NCI-H1092 (cell line): ENCODE measurements at places on chromosomes 12 and 14.

DNA sequence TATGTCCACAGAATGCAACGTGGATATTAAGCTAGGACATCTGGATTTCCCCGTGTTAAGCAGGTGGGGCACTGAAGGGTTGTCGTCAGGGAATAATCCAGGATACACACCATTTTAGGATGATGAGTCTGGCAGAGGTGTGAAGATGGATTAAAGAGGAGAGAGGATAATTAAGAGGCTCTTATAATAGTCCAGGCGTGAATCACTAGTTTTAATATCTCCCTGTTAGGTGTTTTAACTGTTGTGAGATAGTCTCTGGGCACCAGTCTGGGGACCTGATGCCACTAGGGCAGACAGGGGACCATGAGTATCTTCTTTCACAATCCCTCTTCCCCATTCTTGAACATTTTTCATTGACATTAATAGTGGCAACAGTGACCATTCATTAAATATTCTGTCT, 216.7 kb downstream of the TBX5 start:
- no peak for DNase-seq

DNA sequence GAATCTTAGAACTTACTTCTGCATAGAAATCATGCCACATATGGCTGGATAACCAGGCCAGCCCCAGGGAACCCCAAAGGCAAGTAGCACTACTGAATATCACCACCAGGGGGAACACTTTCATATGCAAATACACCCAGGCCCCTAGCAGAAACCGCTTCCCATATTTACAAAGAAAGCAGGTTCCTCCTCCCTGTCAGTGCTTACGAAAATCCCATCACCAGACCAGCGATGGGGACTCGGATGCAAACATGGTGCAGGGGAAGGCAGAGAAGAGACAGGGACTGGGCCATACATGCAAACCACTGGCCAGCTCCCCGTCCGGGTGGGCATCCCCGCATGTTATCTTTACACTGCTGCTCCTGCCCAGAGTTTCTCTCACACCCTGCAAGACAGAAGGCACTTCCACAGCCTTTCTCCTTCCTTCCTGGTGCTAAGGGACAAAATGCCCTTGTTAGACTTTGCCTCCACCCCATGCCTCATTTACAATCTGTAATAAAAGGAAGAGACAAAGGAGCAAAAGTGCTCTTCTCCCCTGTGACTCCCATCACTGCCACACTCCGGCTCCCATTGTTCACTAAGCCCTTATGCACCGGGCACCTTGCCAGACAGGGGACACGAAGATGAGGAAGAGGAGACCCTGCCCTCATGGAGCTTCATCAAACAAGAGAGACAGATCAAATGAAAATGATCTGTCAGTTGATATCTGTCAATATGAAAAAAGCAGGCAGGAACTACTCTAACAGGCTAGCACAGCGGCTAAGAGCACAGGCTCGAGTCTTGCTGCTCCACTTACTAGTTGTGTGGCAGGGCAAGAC, 62.3 kb downstream of the PTPN21 start:
- DNase-seq = peak; percentile 68

- no peak for DNase-seq
These were observed 22.2 kb downstream of the IFNG start for GRCh38 chr12:68137335-68137830.

DNA sequence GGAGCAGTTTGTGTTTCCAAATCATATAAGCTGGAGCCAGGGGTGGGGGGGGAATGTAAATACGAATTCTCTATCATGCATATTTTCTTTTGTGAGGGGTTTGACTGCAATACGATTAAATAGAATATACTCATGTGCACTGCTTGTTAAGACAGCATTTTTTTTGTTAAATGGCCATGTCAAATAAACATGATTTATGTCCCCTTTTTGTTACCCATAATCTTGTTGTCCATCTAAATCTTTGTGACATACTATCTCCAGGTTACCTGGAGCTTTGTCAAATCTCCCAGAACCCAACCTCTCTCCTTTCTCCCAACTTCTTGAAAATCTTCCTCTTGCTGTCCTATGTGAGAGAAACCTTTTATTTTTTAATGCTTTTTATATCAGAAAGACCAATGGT, 233.1 kb downstream of the SLC25A21 start:
- DNase-seq = no peak

- DNase-seq = peak; percentile 63
These were observed 15.5 kb downstream of the EMP1 start for GRCh38 chr12:13211859-13212664.

GRCh38 chr12:114688256-114688845, 4.4 kb upstream of the TBX3 start:
- DNase-seq = no peak

DNA sequence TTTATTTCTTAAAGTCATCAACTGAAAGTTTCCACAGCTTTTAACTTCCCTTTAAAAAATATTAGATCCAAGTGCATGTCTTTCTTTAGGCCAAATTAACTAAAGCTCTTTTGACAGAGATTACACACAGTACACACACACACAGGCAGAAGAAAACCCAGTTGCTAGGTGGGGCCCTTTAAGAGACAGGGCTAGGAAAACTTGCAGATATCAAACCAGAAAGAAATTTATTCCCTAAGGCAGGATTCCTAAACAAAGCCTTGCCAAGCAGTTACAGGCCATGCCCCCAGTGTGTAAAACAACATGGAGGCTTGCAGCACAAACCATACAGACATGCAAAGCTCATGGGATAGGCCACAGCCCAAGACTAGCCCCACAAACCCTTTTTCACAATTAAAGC, 123.4 kb downstream of the FSCB start:
- DNase-seq = no peak

- DNase-seq = no peak
These were observed 1.6 kb downstream of the DGKA start for GRCh38 chr12:55932551-55932910.

DNA sequence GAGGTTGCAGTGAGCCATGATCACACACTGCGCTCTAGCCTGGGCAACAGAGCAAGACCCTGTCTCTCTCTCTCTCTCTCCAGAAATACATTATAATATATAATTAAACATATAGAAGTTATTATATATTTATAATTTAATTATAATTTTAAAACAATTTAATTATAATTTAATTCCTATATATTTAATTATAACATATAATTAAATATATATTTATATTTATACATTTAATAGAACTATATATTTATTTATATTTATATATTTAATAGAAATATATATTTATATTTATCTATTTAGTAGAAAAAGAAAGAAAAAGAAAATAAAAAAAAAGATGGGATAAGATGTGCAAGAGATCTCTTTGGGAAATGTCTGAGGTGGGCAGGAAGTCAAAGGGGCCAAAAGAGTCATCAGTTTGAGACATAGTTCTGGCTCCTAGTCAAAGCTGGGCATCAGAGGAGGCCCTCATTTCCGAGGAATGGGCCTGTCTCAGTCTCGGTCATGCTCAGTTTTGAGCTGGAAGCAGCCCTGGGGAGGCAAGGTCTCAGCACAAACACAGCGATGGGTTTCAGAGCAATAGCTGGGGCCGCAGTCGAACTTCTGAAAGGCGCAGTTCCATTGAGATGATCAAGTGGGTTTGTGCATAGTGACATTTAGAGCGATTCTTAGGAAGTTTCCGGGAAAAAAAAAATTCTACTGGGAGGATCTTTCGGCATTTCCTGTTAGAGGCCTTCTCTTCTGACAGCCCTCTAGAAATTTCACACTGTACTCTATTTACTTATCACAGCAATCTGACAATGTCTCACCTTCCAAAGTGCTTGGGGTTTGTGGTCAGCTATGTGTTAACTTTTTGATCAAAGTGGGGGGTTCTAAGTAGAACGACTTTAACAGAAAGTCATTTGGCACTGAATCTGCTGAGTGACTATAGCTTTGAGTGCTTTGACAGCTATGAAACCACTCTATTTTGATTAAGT, 58.7 kb upstream of the GZMB start:
- DNase-seq = no peak

- DNase-seq = no peak
These were observed 4.1 kb upstream of the COL2A1 start for GRCh38 chr12:48008349-48008748.

GRCh38 chr12:39483597-39483996, 40.7 kb upstream of the KIF21A start:
- DNase-seq = no peak

- no peak for DNase-seq
These were observed 97.5 kb downstream of the LRRC74A start for GRCh38 chr14:76923431-76924370.

GRCh38 chr12:14283489-14284144, 81.9 kb upstream of the ATF7IP start:
- peak; percentile 33 for DNase-seq

- DNase-seq = no peak
These were observed 17.1 kb downstream of the LMO3 start for GRCh38 chr12:16588812-16589211.

DNA sequence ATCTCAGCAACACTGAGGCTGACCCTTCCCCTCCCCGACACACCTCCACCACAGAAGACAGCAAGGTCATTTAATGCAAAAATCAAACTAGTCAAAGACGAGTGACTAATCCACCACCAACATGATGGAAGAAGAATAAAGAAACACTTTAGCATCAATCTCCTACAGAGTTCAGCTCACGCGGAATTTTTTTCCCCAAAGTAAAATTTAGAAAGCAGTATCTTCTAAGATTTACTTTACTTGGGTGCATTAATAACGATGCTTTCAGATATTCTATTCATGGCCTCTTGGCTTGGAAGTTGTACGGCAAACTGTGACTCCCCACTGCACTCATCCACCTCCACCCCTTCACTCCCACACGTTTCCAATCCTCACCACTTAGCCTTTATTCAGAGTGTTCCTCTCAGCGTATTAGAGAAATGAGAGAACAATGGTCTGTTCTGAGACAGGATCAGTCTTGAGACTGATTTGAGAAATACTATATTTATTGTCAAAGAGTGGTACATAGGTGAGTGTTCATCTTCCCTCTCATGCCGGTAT, 1.9 kb downstream of the EGLN3 start:
- no peak for DNase-seq

GRCh38 chr14:65972346-65972870, 513.8 kb upstream of the CCDC196 start:
- no peak for DNase-seq

GRCh38 chr12:124752437-124753227, 111.0 kb downstream of the SCARB1 start:
- DNase-seq = no peak

DNA sequence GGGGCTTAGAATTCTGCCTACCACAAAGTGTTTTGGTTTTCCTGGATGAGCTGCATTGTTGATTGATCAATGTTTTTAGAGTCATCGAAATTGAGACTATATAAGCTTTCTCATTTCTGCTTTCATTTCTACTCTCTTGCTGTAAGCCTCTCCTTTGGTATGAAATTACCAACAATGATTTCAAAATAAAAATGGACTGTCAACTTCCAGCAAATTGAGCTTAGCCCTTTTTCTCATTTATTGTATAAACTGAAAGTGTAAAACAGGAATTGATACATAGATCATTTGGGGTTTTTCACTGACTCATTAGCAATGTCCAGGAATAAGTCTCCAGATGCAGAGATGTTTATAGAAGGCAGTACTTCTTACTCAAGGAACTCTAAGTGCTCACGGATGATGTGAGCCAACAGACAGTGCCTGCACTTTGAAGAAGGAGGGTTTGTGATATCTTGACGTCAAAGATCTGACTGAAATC, 20.0 kb upstream of the PCNX1 start:
- DNase-seq = no peak

DNA sequence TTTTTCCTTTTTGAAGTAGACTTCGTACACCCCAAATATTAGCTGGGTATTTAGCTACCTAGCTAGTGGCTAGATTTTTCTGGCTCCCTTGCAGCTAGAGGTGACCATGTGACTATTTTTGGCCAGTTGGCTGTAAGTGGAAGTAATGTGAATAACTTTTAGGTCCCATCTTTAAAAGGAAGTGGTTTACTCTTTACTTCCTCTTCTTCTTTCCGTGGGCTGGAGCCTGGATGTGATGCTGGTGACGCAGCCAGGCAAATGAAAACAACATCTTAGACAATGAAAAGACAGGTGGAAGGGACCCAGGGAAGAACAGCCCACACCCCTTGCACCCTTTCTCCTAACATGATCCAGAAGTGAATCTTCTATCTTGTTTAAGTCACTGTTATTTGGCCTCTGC, 245.5 kb downstream of the ATP23 start:
- no peak for DNase-seq

DNA sequence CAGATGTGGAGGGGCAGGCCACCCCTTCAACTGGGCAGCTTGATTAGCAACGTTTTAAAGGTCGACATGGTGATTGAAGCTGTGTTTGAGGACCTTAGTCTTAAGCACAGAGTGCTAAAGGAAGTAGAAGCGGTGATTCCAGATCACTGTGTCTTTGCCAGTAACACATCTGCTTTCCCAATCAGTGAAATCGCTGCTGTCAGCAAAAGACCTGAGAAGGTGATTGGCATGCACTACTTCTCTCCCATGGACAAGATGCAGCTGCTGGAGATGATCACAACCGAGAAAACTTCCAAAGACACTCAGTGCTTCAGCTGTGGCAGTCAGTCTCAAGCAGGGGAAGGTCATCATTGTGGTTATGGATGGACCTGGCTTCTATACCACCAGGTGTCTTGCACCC, 23.9 kb upstream of the AICDA start:
- no peak for DNase-seq

DNA sequence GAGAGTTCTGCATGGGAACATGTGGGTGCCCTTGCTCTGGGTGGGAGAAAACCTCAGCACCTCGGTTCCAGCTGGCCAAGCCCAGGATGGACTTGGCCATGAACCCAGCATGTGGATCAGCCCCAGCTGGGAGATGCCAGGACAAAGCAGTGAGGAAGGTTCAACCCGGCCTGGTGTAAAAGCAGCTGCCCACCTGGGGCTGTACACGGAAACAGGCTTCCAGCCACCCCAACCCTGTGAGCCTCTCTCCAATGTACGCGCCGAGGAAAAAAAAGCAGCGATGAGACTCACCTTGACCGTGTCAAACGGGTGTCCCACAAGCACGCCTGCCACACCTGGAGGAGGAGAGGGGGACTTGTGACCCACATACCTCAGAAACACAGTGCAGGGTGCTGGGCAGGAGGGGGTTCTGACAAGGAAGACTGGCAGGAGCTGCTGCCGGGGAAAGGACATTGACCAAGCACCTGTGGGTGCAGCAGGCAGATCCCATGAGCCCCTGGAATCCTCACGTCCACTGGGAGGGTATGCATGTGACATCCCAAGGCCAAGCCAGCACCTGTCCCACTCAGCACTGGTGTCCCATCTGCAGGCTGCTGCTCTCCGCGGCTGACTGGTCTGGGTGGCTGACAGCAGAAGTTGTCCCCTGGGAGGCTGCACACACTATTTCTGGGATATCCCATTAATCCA, 7.5 kb downstream of the SLC25A29 start:
- DNase-seq = no peak

- DNase-seq = no peak
These were observed 188.3 kb downstream of the PHETA1 start for GRCh38 chr12:111180426-111181142.

DNA sequence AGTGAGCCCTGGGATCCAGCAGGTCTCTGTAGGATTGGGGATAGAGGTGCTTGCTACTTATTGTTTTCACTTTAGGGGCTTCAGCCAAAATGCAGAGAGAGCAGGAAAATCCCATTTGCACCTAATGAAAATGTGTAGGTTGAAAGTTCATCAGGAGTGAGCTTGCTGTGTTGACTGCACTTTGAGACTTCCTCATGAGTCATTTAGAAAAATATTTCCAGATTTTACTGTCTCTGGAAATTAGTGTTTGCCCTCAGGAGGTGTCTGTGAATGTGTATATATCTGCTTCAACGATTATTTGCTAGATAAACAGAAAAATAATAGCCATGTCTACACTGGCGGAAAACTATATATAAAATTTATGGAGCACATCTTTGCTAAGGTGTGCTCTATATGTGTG, 159.3 kb downstream of the CAND1 start:
- DNase-seq = no peak
